Stimulated activated memory B cell treated with anti-CD40 and anti-IgM and Interleukin-4, amounts not matched to agents 10 μg/mL and 1 μg/mL and 100 μg/mL, for 72 hours (primary cell): ENCODE measurements at places on chromosomes 1 and 21.

DNA sequence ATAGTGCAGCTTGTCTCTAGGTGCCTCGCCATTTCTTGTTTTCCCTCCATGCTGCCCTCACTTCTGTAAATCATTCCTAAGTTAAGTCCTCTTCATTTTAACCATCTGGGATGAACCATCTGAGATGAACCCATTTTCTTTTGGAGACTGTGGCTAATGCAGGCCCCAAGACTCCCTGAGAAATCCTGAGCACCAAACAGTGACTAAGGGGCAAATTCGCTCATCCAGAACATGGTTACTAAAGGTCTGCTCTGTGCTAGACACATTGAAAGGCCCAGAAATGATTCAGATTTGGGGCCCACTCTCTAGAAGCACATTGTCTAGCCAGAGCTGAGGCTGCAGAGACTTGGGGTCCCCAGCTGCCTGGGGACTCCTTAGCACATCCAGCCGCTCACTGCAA lies 151.9 kb upstream of the CTTNBP2NL start:
- peaks cover 12% of the 10 kb centered on the region for H3K27me3 ChIP-seq
- H3K36me3 ChIP-seq: no peaks in the 10 kb centered on the region
- ATAC-seq: no peak
- no peak overlapping the region for H3K27ac ChIP-seq
- H3K4me1 ChIP-seq: no peaks in the 10 kb centered on the region

DNA sequence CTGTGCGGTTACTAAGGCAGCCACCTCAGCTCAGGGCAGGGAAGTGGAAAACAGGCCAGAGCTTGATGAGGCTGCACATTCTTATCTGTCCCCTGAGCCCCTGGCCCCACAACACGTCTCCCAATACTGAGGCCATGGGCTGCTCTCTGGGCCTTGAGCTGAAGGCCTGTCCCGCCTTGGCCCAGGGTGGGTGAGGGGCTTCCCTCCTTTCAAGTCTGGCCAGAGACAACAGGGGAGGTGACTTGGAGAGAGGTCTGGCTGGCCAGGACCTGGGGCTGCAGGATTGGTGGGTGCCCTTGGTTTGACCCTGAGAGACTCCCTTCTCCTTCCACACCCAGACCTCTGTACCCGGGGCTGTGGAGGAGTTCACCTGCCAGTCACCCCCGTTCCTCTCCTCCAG lies 563.8 kb downstream of the PTPRU start:
- H3K4me3 ChIP-seq: no peak overlapping the region
- H3K27me3 ChIP-seq: peaks cover 25% of the 10 kb centered on the region
- H3K36me3 ChIP-seq: no peaks in the 10 kb centered on the region
- H3K27ac ChIP-seq: no peak overlapping the region
- ATAC-seq: peak; percentile 31

GRCh38 chr1:91876040-91876470 lies 9.9 kb downstream of the TGFBR3 start:
- H3K4me1 ChIP-seq: peaks cover 30% of the 10 kb centered on the region
- peak; percentile 87 for ATAC-seq
- H3K27ac ChIP-seq: no peak overlapping the region
- H3K4me3 ChIP-seq: no peak overlapping the region
- peaks cover 32% of the 10 kb centered on the region for H3K27me3 ChIP-seq

DNA sequence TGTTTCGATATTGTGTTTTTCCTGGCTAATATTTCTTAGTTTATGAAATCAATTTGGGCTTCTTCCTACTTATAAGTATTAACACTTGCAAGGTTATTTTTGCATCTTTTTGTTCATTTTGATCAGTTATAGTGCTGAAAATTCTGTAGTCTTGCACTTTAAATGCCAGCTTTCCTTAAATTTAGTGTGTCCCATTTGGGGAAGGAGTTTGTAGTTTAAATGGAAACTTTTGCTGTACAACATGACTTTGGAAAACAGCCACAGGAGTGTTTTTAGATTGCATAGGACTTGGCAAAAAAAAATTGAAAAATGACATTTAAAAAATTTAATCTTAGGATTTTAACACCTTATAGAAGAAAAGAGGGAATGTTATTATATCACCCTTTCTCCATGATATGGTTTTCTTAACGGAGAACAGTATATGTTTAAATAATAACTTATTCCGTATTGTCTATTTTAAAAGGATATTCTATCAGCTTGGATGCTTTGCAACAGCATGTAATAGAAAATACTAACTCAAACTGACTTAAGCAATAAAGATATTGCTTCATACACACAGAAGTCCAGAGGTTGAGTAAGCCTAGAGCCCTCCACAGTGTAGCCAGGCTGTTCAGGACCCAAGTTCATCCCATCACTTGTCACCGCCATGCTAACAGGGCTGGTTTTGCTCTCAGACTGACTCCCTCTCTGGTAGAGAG lies 53.8 kb downstream of the LYPLAL1 start:
- ATAC-seq: no peak
- no peak overlapping the region for H3K4me3 ChIP-seq
- H3K36me3 ChIP-seq: peaks cover 40% of the 10 kb centered on the region
- H3K4me1 ChIP-seq: no peaks in the 10 kb centered on the region

- H3K27ac ChIP-seq: no peak overlapping the region
- no peak for ATAC-seq
- no peak overlapping the region for H3K4me3 ChIP-seq
- H3K36me3 ChIP-seq: no peaks in the 10 kb centered on the region
- H3K27me3 ChIP-seq: peaks cover 42% of the 10 kb centered on the region
- H3K4me1 ChIP-seq: no peaks in the 10 kb centered on the region
Observed at GRCh38 chr1:41420351-41420750, 59.1 kb downstream of the FOXO6 start.

GRCh38 chr1:234186037-234186688 lies 187.1 kb upstream of the COA6 start:
- no peak overlapping the region for H3K4me3 ChIP-seq
- no peaks in the 10 kb centered on the region for H3K36me3 ChIP-seq
- no peak for ATAC-seq
- H3K27ac ChIP-seq: no peak overlapping the region
- H3K27me3 ChIP-seq: peaks cover 68% of the 10 kb centered on the region

GRCh38 chr1:55243655-55244054 lies 28.5 kb upstream of the USP24 start:
- H3K36me3 ChIP-seq: no peaks in the 10 kb centered on the region
- H3K4me1 ChIP-seq: peaks cover 20% of the 10 kb centered on the region
- no peaks in the 10 kb centered on the region for H3K27me3 ChIP-seq
- no peak for ATAC-seq
- H3K4me3 ChIP-seq: no peak overlapping the region

GRCh38 chr1:204225841-204226735 lies 12.3 kb upstream of the GOLT1A start:
- peaks cover 27% of the 10 kb centered on the region for H3K27me3 ChIP-seq
- no peaks in the 10 kb centered on the region for H3K4me1 ChIP-seq
- no peak overlapping the region for H3K27ac ChIP-seq
- H3K4me3 ChIP-seq: no peak overlapping the region
- H3K36me3 ChIP-seq: no peaks in the 10 kb centered on the region

GRCh38 chr1:200038981-200039848 lies 11.7 kb downstream of the NR5A2 start:
- no peak overlapping the region for H3K27ac ChIP-seq
- peak overlapping the region; percentile 89 for H3K4me3 ChIP-seq
- peak; percentile 55 for ATAC-seq
- no peaks in the 10 kb centered on the region for H3K27me3 ChIP-seq

- H3K27me3 ChIP-seq: no peaks in the 10 kb centered on the region
- no peaks in the 10 kb centered on the region for H3K4me1 ChIP-seq
- H3K4me3 ChIP-seq: no peak overlapping the region
- ATAC-seq: no peak
- H3K27ac ChIP-seq: no peak overlapping the region
Observed at GRCh38 chr1:97913506-97914139, 7.2 kb downstream of the DPYD start.

DNA sequence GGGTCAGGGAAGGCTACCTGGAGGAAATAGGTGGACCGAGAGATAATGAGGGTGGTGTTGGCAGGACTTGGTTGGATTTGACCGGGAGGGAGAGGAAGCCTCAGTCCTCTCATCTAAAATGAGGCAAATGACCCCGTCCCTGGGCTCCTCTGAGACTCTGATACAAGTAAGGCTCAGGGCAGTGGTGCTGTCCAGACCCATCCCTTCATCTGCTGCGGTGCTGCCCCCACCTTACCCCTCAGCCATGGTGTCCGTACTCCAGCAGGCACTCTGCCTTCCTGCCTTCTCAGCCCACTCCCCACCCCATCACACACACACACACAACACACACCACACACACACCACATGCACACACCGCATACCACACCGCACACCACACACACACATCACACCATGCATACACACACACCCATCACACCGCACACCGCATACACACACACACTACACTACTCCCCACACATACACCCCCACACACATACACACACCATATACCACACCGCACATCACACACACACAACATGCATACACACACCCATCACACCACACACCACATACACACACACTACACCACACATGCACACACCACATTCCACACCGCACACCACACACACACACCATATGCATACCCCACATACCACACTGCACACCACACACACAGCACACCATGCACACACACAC lies 29.4 kb upstream of the SLC26A9 start:
- no peak overlapping the region for H3K4me3 ChIP-seq
- ATAC-seq: no peak
- peaks cover 9% of the 10 kb centered on the region for H3K4me1 ChIP-seq
- H3K27me3 ChIP-seq: no peaks in the 10 kb centered on the region
- no peak overlapping the region for H3K27ac ChIP-seq

DNA sequence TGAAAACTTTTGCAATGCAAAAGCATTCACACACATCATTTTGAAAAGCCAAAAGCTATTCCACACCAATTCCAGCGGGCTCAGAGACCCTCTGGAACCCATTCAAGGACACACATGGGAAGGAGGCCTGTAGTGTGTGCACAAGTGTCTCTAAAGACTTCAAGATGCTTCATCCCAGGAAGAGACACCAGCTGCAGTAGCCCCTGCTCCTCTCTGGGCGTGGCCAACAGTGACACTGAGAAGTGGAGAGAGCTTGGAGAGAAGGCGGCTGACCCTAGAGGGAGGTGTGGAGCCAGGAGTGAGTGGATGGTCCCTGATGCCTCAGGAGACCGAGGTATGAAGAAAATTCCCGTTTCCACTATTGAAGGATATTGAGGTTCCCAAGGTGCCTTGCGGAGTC lies 14.9 kb upstream of the TNNI1 start:
- ATAC-seq: no peak
- H3K4me1 ChIP-seq: peaks cover 7% of the 10 kb centered on the region
- H3K4me3 ChIP-seq: no peak overlapping the region
- H3K27ac ChIP-seq: no peak overlapping the region
- H3K36me3 ChIP-seq: peaks cover 5% of the 10 kb centered on the region
- H3K27me3 ChIP-seq: peaks cover 57% of the 10 kb centered on the region

GRCh38 chr1:97976801-97977200 lies 56.0 kb upstream of the DPYD start:
- no peak for ATAC-seq
- H3K27ac ChIP-seq: no peak overlapping the region
- no peaks in the 10 kb centered on the region for H3K27me3 ChIP-seq
- no peaks in the 10 kb centered on the region for H3K4me1 ChIP-seq
- no peaks in the 10 kb centered on the region for H3K36me3 ChIP-seq
- no peak overlapping the region for H3K4me3 ChIP-seq

DNA sequence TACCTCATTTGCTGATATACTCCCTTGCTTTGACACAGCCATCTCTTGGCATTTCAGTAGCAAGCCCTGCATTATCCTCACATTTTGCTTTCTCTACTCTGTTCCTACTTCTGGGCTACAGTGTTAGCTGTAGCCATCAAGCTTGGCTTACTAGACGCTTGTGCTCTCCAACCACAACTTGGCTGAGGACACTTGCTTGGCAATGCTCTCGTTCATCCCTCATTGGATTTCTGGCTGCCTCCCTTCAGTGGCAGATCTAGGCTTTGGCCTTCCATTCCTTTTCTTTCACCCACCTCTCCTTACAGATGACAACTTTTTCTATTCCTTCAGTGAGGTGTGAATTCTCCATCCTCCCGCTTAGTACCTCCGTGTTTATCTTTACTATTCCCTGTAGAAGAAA lies 428.7 kb upstream of the LRRC7 start:
- H3K27ac ChIP-seq: no peak overlapping the region
- H3K4me3 ChIP-seq: no peak overlapping the region
- no peaks in the 10 kb centered on the region for H3K4me1 ChIP-seq
- H3K36me3 ChIP-seq: no peaks in the 10 kb centered on the region
- ATAC-seq: no peak

DNA sequence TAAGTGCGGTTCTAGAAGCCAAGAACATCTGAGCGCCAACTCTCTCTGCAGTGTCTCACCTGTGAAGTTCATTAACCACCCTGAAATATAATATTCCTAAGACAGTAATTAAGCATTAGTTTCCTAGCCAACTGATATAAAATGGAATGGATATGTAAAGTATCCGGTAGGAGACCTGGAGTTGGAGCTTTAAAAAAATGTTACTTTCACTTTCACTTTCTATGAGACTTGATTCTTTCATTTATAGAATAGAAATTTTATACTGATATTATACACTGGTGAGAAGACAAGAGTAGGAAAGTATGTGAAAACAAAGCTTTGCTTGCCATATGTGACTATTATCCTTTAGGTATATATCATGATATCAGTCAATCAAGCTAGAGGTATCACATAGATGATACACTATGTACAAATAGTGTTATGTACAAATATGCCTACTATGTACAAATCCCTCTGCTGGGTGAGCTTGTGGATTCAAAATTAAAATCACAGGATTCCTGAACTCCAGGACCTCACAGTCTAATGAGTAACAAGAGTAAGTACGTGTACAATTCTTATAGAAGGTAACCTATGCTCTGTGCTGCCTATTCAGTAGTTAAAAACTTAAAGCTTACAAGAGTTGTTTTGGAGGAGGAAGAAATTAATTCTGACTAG lies 934.2 kb downstream of the TTLL7 start:
- H3K27me3 ChIP-seq: no peaks in the 10 kb centered on the region
- ATAC-seq: no peak
- H3K4me3 ChIP-seq: no peak overlapping the region
- H3K4me1 ChIP-seq: no peaks in the 10 kb centered on the region

GRCh38 chr1:153572569-153573015 lies 6.9 kb upstream of the S100A2 start:
- peak overlapping the region; percentile 44 for H3K27ac ChIP-seq
- H3K36me3 ChIP-seq: no peaks in the 10 kb centered on the region
- H3K4me3 ChIP-seq: no peak overlapping the region
- ATAC-seq: peak; percentile 93
- peaks cover 34% of the 10 kb centered on the region for H3K4me1 ChIP-seq

DNA sequence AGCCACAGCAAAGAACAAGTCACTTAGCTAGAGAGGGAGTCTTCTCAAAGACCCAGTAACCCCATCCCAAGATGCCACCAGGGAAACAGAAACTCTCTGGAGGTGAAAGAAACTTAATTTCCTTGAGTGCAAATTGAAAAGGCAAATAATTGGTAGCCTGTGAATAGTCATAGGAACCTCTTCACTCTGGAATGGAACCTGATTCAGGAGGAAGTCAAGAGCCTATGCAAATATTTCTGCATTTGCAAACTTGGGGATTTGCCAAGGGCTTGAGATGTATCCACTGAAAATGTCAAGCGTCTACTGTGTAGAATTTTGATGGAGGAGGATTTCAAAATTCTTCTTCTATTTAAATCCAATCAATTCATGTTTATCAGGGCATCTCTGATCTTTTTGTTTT lies 5.7 kb downstream of the HIVEP3 start:
- peaks cover 12% of the 10 kb centered on the region for H3K4me1 ChIP-seq
- no peak overlapping the region for H3K4me3 ChIP-seq
- no peak overlapping the region for H3K27ac ChIP-seq
- H3K36me3 ChIP-seq: no peaks in the 10 kb centered on the region
- no peak for ATAC-seq
